ENCODE measurements at places on chromosomes 1 and 21. TPM values are rescaled to one million over a fixed set of nuclear protein-coding genes. Genes with fewer than 3 reads are reported as not detected.

The PLEKHG5 gene
- 1.6 TPM for total RNA-seq

DNA sequence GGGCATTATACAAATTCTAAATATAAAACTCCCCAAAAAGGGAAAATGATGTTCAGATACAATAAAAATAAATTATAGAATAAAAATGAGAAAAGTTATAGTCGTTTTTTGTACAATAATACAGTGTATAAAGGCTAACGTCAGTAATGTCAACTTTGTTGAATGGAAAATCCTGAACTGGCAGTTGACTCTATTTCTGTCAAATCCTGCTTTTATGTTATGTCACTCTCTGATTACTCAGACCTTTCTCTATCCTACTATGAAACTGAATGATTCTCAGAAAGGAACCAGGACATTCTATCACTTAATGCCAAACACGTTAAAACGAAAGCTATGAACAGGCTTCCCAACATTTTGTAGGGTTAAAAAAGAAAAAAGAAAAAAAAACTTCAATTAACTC lies 636.4 kb downstream of the USP25 start:
- H3K36me3 ChIP-seq = no peaks in the 10 kb centered on the region
- no peaks in the 10 kb centered on the region for H3K4me1 ChIP-seq
- H3K4me3 ChIP-seq = no peak overlapping the region
- H3K27ac ChIP-seq = no peak overlapping the region
- no peak for DNase-seq

The SRP9 gene
- total RNA-seq = 735 TPM

The RSPO1 gene
- total RNA-seq = not detected

The MFAP2 gene
- total RNA-seq = 16.7 TPM

DNA sequence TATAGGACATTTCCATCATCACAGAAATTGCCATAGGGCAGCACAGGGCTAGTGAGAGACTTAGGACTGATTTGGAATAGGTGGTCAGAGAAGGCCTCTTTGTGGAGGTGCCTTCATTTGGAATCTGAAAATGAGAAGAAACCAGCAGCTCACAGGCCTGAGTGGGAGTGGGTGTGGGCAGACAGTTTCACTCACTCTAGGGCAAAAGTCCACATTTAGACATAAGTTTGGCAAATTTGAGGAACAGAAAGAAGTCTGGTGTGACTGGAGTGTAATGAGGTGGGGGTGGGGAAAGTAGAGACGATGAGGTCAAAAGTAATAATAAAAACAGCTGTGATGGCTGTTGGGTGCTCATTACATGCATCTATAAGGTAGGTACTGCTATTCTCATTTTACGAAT lies 22.4 kb upstream of the BCAR3 start:
- peaks cover 65% of the 10 kb centered on the region for H3K4me1 ChIP-seq
- H3K36me3 ChIP-seq = no peaks in the 10 kb centered on the region
- H3K4me3 ChIP-seq = no peak overlapping the region
- no peaks in the 10 kb centered on the region for H3K27me3 ChIP-seq
- peak overlapping the region; percentile 8 for H3K27ac ChIP-seq

DNA sequence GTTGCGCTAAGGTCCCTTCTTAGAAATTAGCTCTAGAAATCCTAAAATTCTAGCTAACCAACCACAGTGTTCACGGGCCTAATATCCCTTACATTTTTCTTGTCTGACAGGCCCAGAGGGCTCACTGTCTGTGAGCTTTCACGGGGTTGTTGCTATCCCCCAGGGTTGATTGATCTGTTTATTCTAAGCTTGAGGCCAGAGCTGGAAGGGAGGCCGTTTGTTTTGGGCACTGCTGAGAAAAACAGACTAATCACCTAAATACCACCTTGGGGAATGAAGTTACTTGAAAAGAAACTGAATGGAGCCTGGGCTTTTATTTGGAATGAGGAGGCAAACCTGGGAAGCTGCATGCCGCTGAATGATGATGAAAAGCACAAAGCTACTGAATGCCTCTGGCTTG lies 162.4 kb downstream of the KIF26B start:
- H3K4me1 ChIP-seq = no peaks in the 10 kb centered on the region
- H3K36me3 ChIP-seq = no peaks in the 10 kb centered on the region
- H3K27ac ChIP-seq = no peak overlapping the region
- H3K4me3 ChIP-seq = no peak overlapping the region
- no peak for DNase-seq
- H3K27me3 ChIP-seq = no peaks in the 10 kb centered on the region

- no peaks in the 10 kb centered on the region for H3K27me3 ChIP-seq
- no peak overlapping the region for H3K4me3 ChIP-seq
- no peak overlapping the region for H3K27ac ChIP-seq
Measured at GRCh38 chr1:96515925-96516324, 205.7 kb upstream of the PTBP2 start.

The SLAMF8 gene
- total RNA-seq = not detected

The KCNK1 gene
- 0.09 TPM for total RNA-seq

The MRPL37 gene
- total RNA-seq = 157 TPM

The ARMH1 gene
- not detected for total RNA-seq

DNA sequence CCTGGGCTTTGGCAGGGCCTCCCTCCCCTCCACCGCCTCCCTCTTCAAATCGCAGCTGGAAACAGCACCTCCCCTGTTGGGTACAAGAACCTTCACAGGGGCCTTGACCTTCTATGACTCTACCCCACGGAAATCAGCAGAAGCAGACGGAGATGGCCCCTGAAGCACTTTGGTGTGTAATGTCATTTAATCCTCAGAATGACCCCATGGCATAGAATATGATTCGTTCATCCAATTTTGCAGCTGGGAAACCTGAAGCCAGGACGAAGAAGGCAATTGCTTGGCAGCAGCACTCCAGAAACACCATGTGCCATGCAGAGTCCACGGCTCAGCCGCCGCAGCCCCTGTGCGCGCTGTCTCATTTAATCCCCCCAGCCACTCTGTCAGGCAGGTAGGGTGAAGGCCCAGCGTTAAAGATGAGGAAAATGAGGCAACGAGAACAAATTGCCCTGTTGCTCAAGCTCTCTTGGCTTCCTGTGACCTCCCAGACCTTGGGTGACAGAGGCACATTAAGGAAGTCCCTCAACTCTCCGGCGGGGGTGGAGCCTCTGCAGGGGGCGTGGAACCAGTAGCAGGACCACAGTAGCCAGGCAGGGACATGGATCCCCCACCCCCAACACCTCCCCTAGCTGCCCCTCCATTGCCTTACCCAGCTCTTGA lies 25.8 kb upstream of the LAPTM5 start:
- no peaks in the 10 kb centered on the region for H3K36me3 ChIP-seq
- no peaks in the 10 kb centered on the region for H3K27me3 ChIP-seq
- H3K4me3 ChIP-seq = no peak overlapping the region

The SPATA45 gene
- total RNA-seq = not detected

DNA sequence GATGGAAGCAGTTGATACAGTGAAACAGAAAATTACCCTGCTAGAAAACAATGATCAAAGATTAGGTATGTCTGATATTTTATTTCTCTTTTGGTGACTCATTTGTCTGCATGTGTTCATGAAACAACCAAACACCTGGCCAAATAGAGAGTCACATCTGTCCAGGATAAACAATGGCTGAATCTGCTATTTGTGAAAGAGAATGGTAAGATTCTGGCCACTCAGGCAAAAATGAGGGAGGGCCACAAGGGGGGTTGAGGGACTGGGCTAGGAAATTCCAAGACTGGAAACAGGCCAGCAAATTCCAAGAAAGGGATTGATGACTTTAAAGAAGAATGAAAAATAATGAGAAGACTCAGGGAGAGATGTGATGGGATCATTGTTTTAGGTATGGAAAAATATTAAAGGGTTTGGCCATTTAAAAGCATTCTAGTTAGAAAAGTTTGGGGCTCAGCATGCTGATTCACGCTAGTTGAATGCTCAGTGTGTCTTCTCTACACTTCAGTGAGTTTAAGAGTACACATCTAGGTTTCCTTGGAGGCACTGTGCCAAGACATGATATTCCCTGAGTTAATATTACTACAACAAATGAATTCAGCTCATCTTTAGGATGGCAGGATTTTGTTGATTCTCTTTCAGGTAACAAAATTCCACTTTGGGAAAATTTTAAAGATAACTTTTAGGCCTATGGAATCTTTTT lies 44.9 kb downstream of the TRAF5 start:
- peaks cover 17% of the 10 kb centered on the region for H3K36me3 ChIP-seq
- no peaks in the 10 kb centered on the region for H3K27me3 ChIP-seq
- no peak overlapping the region for H3K27ac ChIP-seq
- no peak for DNase-seq

DNA sequence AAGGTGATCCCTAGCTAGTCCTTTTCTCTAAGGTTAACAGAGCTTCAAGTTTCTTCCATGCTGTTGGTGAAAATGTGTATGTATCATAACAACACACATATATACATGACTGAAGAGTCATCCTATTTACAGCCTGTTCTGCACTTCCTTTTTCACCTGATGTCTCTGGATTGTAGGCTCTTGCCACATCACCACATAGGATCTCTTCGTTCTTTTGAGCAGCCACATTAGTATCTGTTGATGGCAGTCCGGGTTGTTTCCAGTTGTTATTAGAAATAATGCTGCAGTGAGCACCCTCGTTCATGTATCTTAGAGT lies 19.7 kb downstream of the MRPL37 start:
- DNase-seq = no peak
- no peak overlapping the region for H3K4me3 ChIP-seq
- peaks cover 6% of the 10 kb centered on the region for H3K4me1 ChIP-seq

The FAM72C gene
- total RNA-seq = 3.7 TPM

The USH2A gene
- not detected for total RNA-seq

DNA sequence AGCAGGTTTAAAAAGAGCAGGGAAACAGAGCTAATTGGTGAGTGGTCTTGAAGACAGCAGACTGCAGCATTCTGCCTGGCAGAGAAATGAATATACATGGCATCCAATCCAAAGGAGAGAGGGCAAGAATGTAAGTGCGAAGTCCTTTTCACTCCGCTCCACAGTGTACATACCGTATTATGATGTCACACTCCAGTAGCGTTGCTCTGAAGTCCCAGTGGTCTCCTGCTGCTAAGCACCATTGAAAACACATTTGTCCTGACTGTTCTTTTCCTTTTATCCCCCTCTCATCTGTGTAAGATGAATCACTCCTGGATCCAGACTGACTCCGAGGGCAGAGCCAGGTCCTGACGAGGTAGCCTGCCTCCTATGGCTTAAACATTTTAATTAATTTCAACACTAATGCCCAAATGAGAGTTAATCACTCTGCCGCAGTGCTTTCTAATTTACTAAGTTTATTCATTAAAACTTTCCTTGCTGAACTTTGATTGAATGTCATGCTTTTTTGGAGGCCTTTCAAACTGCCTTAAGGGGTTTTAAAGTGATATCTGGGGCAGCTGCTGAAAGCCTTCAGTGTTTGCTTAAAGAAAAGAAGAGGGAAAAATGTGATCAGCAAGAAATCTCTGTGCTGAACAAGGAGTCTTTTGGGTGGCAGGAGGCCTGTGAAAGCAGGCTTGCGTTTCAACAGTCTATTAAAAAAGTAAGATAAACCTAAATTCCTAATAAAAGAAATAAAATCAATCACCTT lies 227.2 kb downstream of the ATG4C start:
- H3K27ac ChIP-seq = no peak overlapping the region
- no peaks in the 10 kb centered on the region for H3K4me1 ChIP-seq
- H3K4me3 ChIP-seq = no peak overlapping the region
- no peaks in the 10 kb centered on the region for H3K36me3 ChIP-seq

DNA sequence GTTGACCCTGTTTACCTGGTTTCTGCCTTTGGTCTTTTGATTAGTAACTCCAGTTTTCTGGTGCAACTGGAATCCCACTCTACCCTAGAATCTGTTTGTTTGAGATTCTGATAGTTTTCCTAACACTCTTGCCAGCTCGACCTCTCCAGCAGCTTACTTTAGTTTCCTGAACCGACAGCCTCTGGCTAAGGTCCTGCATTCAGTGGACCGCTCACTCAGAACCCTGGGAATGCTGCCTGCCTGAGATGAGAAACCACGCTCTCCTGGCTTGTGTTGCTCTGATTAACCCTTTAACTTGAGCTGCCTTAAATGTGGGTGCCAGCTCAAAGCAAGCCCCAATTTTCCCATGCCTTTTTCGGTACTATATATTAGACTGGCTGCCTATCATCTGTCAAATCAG lies 45.3 kb upstream of the SIPA1L2 start:
- no peak overlapping the region for H3K27ac ChIP-seq
- no peak overlapping the region for H3K4me3 ChIP-seq

Data from SJSA1 (cell line).